Endothelial cell (in vitro differentiated cells): ENCODE measurements at places on chromosomes 3 and 15.
A peak's percentile ranks its signal among the peaks of the same experiment; 100 is the strongest.

GRCh38 chr3:46858456-46858855 is 4.8 kb downstream of the MYL3 start:
- no peak for DNase-seq

GRCh38 chr3:184417619-184418327 is 37.9 kb downstream of the CHRD start:
- DNase-seq = peak; percentile 75

GRCh38 chr15:40523611-40524010 is 41.2 kb downstream of the CCDC32 start:
- DNase-seq = no peak

GRCh38 chr15:27250223-27250622 is 279.2 kb downstream of the GABRG3 start:
- no peak for DNase-seq

DNA sequence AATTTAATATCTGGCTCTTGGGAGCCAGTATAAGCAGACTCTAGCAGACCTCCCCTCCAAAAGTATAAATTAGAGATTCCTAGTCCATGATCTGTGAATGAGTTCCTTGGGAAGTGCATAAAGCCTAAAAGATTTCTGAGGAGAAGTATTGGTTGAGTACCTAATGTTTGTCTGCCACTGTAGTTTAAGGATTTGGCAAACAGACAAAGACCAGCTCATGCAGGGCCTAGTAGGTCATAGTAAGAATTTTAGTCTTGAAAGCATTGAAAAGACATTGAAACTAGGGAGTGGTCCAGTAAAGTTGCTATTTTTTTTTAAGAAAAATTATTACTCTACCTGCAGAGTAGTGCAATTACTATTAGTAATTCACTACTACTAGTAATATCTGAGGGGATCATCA is 67.5 kb downstream of the SPRED1 start:
- DNase-seq = no peak

GRCh38 chr3:16382845-16383244 is 117.8 kb downstream of the OXNAD1 start:
- no peak for DNase-seq

GRCh38 chr15:48778331-48778730 is 32.5 kb downstream of the CEP152 start:
- no peak for DNase-seq

DNA sequence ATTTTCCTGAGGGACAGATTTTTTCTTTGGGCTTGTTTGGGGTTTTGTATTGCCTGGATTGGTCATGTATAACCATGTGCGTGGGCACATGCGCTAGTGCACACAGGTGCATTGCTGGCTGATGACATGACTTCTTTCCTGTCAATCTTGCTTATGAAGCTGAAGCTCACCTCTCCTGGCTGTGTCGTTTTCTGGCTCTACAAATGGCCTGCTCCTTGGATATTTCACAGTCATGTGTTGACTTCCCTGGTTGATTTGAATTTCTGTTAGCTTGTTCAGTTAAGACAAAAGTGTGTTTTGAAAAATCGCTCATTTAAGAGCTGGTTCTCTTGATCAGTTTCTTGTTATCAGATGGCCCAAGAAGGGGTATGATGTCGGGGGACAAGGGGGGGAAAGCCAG is 11.5 kb downstream of the PTPRG start:
- DNase-seq = no peak

GRCh38 chr3:195160908-195161434 is 110.0 kb downstream of the XXYLT1 start:
- no peak for DNase-seq

- DNase-seq = no peak
Measured at GRCh38 chr3:72301779-72302178, 516.8 kb upstream of the PROK2 start.

GRCh38 chr15:80480909-80481308 is 76.7 kb downstream of the ARNT2 start:
- no peak for DNase-seq

DNA sequence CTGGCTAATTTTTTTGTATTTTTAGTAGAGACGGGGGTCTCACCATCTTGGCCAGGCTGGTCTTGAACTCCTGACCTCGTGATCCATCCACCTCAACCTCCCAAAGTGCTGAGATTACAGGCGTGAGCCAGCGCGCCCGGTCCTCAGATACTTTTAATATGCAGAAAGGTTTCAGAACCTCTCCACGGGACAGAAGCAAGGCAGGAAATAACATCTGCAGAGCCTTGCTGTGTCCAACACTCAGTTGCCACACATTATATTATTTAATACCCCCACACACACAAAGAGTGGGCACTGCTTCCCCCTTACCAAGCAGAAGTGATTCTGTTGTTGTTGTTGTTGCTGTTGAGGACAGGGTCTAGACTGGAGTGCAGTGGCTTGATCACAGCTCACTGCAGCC is 28.0 kb downstream of the OSBPL10 start:
- no peak for DNase-seq

DNA sequence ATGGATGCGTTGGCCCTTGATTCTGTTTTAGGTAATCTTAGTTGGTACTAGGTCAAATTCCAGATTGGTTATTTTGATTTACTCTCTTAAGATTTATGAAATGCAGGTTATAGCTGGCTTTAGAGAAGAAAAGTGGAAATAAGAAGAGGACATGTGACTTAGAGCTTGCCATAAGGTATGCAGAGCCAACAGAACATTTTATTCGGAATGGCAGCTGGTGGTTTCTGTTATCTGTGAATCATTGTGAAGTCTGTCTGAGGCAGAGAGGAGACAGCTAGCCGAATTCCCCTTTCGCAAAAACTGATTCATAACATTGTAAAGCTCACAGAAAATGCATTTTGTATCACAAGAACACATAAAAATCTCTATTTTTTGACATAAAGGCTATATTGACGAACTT is 82.1 kb downstream of the FILIP1L start:
- no peak for DNase-seq
